Mesothelial cell of epicardium (in vitro differentiated cells): ENCODE measurements at places on chromosomes 2 and 18.

DNA sequence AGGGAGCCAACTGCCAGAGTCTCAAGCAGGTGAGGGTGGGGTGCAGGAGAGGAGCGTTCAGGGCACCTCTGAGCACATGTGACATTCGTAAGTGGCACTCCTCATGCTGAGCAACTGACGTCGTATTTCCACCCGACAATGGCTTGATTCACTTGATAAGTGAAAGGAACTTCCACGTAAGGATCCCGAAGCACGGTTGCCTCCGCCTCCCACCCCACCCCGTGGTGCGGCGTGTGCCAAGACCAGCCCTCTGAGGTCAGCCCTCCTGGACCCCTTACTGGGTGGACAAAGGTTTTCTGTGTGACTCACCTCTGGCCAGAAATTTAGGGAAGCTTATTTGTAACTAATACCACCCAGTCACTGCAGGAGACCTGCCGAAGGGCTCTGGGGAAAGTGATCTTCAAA lies 59.9 kb downstream of the AGAP1 start:
- no peak for DNase-seq

DNA sequence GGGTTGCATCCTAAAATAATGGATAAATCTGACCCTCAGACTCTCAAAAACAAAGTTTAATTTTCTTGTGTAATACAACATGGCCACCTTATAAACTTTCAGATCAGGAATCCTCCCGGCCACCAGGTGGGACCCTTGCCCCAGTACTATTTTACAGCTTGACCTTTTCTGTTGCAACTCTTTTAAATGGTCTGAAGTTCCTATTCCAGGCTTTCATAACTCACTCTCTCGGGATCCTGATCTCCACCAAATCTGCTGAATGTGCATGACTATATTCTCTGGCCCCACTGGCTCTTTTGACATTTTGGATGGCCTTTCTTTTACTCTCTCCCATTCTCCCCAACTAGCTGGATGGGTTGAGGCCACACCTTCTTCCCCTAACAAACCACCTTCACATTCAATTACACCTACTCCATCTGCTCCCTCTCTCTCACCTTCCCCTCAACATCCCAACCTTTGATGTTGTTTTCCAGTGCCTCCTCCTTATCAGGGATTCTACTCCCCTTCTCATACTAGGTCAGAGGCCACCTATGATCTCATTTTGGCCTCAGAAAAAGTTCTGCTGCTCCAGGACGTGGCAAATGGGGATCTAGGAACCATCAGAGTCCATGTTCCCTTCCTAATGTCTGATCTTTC lies 70.8 kb downstream of the SESTD1 start:
- DNase-seq, result no peak

DNA sequence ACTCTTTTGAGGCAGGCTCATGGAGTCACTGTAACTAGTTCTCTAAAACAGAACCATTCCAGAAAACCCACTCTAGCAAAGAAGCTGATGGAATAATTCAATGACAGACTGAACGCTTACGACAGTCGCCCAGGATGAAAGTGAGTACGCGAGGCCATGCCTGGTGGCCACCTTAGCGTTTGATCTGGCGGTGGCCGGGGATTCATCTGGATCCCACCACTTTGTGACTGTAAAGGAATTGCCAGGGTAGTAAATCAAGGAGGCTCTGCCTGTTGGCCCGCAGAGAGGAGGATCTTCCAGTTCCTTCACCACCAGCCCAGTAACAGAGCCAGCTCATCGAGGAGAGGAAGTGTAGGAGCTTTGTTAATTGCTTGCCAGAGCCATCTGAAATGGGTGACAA lies 34.6 kb downstream of the GREB1 start:
- no peak for DNase-seq

DNA sequence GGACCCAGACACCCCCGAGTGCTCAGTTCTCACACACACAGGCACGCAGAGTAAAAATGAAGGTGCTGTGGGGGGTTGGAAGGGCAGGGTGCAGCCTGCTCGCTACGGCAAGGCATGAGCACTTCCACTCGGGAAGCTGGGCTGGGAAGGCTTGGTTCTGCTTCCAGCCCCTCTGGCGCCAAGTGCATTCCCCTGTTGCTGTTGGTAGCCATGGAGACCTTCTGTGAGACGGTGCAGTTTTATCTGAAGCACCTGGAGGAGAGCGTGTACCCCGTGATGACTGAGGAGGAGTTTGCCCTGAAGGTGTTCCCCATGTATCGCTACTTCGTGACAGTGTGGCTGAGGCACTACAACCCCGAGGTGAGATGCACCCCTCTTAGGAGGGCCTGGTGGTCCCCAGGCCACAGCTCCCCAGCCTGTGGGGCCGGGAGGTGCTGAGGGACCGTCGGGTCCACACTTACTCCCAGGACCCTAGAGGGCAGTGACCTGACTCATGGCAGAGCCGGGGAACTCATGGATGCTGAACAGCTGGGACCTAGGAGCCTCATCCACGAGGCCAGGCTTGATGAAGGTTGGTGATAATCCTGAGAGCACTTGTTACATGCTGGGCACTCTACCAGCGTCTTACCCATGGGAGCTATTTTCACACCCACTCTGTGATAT lies 15.5 kb downstream of the MROH2A start:
- DNase-seq, result peak; percentile 30

DNA sequence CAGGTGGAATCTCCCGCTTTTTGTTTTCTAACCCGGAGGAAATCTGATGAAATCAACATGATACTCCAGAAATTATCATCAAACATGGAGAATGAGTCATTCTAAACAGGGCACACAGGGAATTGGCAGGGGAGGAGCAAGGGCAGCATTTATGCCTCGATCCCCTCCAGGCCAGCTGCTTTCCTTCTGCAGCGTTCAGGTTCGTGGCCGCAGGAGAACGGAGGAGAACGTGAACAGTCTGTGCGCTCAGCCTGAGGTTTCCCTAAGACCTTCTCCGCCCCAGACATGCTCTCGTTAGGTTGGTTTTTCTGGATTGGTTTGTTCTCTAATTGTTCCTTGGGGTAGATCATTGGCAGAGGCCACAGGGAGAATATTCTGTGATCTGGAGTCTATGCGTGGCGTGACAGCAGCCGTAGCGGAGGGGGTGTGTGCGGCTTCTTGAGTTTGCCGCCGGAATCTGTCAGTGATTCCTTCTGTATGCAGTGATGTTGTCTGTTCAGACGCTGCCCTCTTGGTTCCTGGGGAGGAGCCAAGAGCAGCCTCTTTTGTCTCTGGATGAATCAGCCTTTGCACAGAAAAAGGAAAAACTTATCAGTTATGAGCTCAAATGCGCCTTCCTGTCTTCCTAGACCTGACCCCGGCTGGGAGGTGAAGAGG lies 75.9 kb downstream of the SH3BP4 start:
- DNase-seq, result no peak

- no peak for DNase-seq
Observed at GRCh38 chr2:2542316-2542715, 211.2 kb upstream of the MYT1L start.

DNA sequence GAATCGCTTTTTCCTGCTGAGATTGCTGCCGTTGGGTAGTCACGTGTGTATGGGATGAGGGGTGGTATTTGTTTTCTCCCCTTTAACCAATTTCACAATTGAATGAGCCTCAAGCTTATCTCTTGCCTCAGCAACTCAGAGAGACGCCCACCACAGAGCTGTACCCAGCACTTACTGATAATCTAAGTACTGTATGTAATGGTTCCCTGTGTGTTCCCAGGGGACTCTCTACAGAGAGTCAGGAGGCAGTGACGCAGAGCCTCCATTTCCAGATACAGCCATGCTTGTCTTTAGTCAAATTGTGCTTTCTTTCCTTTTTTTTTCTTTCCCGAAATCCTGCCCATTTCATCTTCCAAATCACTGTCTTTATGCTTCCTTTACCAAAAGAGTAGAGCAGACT lies 1102.1 kb upstream of the KLHL29 start:
- DNase-seq, result no peak

DNA sequence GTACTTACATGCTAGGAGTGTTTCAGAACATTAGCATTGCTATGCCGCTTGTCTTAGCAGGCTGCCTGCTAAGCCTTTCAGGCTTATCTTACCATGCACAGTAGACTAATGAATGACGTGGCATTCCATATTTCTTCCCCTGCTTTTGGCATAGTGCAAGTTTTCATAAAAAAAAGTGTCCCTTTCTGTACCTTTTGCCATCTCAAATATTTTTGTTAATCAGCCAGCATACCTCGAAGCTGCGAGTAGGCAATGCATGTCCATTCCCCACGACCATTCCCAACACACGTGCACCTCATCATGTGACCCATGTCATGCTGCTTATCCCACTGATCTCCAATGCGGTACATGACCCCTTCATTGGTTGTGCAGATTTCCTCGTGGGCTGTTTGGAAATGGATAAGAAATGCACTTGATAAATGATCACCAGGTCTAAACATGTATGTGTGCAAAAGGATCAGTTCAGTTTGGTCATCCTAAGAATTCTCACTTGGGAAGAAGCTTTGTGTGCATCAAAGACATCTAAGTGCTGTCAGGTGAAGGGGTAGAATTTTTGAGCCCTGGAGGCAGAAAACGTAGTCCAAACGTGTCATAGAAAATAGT lies 13.9 kb downstream of the FN1 start:
- no peak for DNase-seq

DNA sequence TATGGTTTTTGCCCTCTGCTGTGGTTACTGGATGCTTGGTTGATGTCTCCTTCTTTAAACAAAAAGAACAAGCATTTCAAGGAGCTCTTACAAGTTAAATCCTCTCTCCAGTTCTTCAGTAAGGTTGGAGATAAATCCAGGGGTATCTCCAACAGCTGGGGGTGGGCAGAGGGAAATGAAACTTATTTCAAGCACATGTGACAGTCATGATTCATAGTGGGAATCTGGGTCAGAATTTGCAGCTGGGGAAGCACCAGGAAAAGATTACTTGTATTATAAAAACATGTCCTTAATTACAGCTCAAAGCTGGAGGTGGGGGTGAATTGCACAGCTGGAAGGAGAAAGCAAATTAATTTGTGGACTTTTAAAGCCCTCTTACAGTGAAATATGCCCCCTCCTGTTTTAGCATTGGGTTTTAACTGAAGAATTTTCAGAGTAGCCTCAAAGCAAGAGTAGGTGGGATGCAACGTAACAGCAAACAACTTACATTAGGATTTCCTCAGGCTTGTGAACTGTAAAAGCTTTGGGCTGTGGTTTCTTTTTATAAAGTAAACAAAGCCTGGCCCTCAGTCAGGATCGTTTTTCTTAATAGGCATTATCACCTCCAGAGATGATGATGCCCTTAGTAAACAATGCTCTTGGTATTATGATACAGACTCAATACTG lies 596.4 kb downstream of the NYAP2 start:
- no peak for DNase-seq

DNA sequence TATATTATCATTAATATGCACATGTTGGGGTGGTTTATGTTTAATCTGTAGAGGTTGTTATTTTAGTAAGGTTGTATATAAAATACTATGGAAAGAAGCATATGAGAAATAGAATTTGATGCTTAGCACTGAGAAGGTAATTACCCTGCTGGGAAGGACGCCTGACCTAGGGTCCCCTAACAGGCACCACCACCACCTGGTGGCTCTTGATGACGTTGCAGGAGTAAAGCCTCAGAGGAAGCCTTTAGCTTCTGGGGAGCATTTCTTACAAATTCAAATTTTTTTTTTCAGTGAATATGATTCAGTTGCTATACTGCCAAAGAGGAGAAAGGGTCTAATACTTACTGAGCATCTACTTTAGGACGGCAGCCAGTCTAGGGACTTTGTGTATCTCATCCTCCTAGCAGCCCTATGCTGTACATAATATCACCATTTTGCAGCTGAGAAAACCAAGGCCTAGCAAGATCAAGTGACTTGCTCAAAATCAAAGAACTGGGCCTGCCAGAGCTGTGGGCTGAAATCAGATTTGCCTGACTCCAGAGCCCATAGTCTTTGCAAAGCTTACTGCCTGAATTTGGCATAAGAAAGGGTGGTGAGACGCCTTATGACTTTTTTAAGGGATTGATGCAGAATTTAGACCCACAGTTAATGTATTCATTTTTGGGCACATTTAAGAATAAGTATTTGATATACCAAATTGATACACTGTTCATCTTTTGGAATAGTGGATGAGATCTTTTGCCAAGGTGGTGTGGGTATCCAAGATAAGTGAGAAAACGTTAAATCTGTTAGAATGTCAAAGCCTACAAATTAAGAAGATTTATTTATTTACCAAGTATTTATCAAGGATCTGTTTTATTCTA lies 78.8 kb upstream of the GAREM1 start:
- no peak for DNase-seq

- DNase-seq, result no peak
Observed at GRCh38 chr18:6174983-6175745, 239.5 kb downstream of the L3MBTL4 start.

- DNase-seq, result no peak
Observed at GRCh38 chr18:44178476-44178875, 502.2 kb upstream of the SETBP1 start.

DNA sequence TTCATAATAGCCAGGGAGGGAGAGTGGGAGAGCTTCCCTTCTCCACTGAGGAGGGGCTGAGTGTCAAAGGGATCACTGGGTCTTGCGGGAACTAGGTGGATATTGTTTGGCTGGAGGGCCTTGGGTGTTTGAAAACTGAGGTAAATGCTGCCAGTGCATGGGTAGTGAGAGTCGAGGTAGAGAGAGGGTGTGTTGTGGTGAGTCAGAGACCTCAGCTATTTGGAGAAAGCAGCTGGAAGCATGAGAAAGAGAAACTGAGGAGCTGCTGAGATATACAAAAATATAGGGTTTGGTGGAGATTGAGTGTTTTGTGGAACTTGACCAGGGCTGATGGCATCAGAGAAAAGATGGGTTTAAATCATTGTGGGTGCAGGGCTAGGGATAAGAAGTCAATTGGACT lies 127.0 kb upstream of the CCDC195 start:
- DNase-seq, result no peak

DNA sequence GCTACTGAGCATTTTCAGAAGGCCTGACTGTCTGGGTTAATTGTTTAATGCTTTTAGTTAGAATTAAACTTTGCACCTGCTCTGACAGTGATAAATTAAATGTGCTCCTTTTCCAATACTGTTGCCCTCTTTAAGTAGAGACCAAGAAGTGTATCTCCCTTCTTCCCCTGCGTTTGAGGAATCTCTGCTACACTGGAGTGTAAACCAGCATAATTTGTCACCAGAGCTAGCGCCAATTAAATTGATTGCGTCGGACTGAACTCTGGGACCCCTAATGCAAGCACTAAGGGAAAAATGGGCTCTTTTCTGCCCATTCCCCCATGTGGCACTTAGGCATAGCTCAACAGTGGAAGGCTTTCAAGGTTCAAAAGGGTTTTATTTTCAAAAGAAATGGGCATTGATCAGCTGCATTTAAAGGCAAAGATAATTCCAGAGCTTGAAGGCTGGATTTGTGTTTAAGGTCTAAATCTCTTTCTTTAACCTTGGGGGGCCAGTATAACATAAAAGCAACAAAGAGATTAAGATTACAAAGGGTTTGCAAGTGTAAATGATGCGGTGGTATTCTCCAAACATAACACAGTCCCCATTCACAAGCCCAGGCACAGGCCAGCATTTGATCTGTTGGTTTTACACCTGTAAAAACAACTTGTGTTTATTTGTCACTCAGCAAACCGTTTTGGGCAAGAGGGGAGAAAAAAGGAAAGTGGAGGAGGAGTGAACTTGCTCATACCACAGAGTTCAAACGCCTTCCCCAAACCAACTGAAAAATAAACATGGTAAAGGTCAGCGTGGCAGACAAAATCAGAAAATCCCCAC lies 427.6 kb downstream of the BCL11A start:
- DNase-seq, result no peak

- no peak for DNase-seq
Observed at GRCh38 chr2:238571661-238572372, 145.1 kb downstream of the ASB1 start.
